Amniotic epithelial cell (primary cell): ENCODE measurements at places on chromosomes 5 and 9.

DNA sequence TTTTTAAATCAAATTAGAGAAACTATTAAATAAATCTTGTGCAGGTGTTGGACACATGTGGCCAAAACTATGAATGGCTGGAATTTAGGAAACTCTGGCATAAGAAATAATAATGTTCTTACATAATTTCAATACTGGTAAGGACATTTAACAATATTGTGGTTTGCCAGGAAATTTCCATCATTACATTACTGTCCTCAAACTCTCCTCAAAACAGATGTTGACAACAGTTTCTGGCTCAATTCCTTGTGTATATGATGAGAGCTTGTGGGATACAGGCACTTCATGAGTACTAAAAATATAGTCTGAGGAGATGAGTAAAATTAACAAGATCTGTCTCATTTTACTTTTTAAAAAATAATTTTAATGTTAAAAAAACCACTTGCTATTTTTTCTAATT is 27.9 kb downstream of the MCTP1 start:
- DNase-seq = no peak

DNA sequence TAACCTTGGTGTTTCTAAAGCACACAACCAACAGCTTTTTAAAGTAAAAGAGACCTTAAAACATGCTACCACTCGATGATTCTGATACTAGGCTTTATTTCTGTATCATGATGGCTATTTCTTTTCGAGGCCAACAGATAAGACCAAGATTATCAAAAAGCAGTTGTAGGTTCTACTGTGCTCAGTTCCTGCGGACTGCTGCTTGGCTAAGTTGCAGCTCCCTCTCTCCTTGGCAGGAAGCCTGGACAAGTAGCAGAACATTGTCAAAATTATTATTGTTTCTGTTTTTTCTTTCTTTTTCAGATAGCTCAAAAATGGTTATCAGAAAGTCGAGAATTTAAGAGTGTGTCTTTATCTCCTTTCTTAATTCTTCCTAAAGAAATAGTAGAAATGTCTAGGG is 607.6 kb downstream of the PTPRD start:
- DNase-seq = peak; percentile 12

DNA sequence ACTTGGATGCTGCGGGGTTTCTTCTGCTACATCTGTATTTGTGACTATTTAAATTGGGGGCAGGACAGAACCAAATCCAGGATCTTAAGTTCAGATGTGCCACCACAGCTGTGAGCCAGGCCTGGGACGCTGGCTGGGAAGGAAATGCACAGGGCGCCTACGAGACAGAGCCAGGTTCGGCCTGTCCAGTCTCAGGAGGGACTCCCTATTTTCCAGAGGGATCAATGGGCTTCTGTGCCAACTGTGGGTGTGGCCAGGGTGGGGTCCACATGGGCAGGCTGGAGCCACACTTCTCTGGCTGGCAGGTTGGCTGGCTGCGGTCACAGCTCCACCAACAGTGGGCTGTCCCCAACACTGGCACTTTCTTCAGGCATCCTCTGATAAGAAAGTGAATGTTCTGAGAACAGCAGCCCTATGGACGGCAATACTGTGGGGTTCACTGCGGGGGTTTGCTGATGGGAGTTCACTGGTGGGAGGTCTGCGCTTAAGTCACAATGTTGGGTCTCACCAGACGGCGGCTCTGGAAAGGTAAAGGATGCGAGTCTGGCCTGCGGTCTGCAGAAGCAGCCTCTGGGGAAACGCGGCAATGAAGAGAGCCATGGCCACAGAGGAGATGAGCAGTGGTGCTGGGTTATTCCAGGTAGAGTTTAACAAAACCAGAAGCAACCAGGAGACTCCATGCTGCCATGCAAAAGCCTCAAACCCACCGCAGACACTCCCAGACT is 78.1 kb downstream of the DAP start:
- no peak for DNase-seq

DNA sequence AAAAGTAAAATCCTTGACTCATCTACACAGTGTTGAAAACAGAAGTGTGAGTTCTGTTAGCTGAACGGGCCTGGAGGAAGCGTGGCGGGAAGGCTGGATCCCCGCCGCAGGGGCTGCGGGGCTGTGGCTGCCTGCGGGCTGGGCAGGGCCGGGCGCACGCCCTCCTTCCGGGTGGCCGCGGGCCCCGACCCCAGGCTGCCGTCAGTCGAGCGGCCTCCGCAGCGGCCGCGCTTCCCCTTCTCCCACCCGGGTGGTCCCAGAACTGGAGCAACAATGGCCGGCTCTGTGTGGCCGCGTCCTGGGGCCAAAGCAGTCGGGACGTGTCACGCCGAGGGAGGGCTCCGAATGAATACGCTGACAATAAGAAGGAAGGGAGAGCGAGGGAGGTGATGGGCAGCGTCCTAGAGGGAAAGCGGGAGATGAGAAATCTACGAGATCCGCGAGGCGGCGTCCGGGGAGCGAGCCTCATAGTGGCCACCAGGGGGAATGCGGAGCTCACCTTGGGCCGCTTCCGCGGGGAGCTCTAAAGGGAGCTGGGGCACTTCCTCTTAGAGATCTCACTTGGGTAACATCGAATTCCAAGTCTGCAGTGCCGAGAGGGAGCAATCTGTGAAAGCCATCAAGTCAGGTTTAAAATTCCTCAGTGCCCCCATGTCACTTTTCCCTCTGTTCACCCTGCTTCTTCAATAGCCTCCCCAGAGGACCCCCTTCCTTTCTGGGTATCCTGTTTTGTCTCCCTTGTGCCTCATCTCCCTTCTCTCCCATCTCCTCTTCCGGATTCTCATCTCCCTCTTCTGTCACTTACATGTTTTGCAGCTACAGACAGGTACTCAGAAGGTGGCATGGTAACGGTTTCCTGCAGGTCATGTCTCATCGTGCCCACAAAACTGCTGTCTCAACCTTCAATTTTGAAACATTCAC is 83.9 kb downstream of the SLC1A3 start:
- DNase-seq = peak; percentile 61

GRCh38 chr5:136605638-136606037 is 240.3 kb upstream of the TRPC7 start:
- peak; percentile 36 for DNase-seq

DNA sequence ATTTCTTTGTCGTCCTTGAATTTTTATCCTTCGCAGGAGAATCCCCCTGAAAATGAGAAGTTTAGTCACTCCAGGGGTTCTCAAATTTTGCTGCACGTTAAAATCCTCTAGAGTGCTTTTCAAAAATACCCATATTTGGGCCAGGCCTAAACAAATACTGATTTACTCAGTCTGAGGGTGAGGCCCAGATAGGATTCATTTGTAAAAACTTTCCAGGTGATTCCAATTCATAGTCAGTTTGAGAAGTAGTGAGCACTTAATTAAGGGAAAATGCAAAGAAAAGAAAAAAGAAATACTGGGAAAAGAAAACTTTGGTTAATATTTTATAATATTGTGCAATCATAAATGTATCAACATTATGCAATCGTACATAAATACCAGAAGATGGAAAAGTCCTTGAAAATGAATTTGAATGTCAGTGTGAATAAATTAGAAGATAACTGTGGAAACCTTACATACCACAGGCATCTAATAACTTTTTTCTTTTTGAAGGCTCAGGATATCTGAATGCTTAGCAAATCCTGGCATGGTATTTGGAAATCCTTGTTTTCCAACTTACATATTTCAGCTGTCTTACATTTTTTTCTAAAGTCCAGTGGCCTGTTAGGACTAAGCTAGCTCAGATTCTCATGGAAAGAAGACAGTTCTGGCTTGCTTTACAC is 116.5 kb upstream of the DAPK1 start:
- peak; percentile 99 for DNase-seq

GRCh38 chr5:51382521-51383130 is 622 bp upstream of the ISL1 start:
- peak; percentile 28 for DNase-seq

GRCh38 chr5:156155598-156155997 is 171.4 kb upstream of the SGCD start:
- no peak for DNase-seq

GRCh38 chr9:32986971-32987370 is 14.5 kb downstream of the APTX start:
- DNase-seq = peak; percentile 10

- no peak for DNase-seq
Observed at GRCh38 chr5:14700478-14701436, 36.2 kb downstream of the OTULIN start.

- DNase-seq = no peak
Observed at GRCh38 chr5:173583346-173583745, 33.1 kb downstream of the BOD1 start.

DNA sequence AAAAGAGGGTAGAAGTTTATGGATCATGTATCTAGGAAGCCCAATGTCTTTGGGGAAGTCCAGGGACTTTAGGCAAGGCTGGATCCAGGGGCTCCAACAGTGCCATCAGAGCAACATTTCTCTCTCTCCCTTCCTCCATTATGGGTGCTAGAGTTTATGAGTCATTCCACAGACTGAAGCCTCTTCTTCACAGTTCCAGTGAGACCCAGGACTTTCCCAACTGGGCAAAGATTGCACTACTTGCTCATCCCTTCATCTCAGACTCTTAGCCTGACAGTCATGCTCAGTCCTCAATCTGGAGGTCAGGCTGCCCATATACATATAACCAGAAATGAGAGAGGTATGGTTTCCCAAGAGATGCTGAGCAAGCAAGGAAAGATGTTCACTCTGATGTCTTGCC is 110.7 kb downstream of the FEM1C start:
- peak; percentile 49 for DNase-seq

DNA sequence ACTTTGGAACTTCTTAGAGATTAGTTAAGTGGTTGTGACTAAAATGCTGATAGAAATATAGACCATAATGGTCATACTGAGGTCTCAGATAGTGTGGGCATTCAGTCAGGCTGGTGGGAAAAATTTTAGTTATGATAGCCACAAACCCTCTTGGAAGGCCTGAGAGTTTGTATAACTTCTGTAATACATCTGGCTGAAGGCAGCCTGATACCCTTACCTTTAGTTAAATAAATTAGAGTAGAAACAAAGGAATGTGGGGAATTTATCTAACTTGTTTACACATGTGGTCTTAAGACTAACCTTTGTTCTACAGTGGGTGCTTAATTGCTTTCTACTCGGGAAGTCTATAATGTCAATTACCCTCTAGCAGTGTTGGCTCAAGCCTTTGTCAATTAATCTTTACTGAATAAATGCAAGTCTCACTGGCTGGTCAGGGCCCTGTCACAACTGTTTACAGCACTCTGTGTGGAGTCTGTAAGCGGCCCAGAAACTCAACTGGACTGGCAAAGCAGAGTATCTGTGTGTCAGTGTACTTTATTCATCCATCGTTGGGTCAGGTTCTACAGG is 184.0 kb downstream of the FBXO4 start:
- DNase-seq = no peak
